C1 segment of cervical spinal cord (tissue), 14 donors: ENCODE measurements at places on chromosomes 7 and 10.

DNA sequence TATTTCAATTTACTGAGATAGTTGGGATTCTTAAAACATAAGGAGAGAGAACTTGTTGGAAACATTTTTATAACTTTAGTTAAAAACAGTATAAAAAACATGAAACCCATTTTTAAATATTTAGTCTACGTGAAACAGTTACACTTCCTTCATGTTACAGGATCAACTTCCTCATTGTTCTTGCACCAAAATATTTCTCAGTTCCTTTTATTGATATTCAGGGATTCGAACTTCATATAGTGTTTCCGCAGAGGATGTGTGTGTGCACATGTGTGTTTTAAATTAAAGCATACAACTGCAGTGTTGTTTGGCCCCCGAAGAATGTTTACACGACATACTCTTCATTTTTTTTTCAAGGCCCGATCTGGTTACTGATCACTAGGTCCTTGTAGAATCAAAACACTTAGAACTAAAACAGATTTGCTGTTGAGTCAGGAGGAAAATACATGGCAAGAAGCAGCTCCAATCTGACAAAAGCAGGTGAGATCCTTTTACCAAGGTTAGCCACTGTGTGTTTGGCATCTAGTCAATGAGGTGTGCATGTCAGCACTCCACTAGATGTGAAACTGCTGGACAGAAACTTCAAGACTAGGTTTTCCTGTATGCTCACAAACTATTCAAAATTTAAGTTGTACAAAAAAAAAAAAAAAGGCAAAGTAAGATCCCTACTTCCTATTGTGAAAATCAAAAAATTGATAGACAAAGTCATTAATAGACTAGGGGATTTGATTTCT is 60.4 kb downstream of the INSYN2A start:
- DNase-seq = no peak

- DNase-seq = peak; percentile 1
Measured at GRCh38 chr7:111138193-111138569, 47.3 kb downstream of the LRRN3 start.

GRCh38 chr7:10924370-10924769 is 49.3 kb upstream of the PHF14 start:
- no peak for DNase-seq

DNA sequence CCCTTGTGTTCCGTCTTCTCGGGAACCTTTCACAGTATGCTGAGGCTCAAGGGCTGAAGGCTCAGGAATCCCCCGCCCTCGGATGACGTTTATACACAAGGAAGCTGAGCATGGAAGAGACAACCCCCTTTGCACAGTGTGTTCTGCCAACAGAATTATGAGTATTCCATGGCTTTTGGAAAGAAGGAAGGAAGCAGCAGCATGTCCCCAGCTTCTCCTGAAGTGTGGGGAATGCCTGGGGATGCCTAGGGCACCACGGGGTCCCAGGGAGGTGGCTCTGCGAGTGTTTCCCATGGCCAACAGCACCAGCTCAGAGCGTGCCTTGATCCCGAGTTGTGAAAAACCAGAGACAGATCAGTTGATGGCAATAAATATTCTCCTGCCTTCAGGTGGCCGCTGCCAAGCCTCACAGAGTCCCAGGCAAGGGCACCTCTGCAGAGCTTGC is 88.8 kb upstream of the DDC start:
- DNase-seq = no peak

DNA sequence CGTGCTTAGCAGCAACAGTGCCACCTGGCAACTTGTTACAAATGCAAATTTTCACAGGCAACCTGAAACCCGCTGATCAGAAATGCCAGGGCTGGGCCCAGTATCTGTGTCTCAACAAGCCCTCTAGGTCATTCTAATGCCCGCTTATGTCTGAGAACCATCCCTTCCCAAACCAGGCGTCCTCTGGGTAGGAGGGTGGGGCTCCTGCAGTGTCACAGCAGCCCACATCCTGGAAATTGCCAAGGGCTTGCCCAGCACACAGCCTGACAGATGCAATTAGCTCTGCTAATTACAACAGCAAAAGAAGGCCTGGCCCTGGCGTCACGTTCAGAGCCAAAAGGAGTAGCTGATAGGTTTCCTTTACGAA is 15.9 kb downstream of the ITPRIP start:
- no peak for DNase-seq
